Stimulated activated CD8-positive, alpha-beta memory T cell treated with anti-CD3 and anti-CD28 coated beads, Interleukin-4, amount 100 ng/mL, for 1 hour (primary cell): ENCODE measurements at places on chromosomes 5 and 9.

DNA sequence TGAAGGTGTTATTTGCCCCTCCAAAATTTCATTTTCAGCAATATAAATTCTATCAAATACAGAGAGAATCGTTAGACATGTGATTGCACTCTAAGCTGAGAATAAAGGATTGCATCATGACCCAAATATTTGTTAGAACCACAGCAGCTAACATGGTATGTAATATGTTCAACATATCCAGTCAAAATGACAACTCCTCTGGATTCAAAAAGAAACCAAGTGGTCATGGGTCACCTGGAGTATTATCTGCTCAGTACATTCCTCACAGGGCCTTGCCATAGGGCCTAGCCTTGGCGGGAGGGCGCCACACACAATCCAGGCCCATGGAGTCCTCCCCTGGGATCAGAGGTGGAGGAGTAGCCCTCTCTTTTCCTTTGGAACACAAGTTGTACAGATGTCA lies 179.2 kb downstream of the HSD17B3 start:
- DNase-seq: no peak

DNA sequence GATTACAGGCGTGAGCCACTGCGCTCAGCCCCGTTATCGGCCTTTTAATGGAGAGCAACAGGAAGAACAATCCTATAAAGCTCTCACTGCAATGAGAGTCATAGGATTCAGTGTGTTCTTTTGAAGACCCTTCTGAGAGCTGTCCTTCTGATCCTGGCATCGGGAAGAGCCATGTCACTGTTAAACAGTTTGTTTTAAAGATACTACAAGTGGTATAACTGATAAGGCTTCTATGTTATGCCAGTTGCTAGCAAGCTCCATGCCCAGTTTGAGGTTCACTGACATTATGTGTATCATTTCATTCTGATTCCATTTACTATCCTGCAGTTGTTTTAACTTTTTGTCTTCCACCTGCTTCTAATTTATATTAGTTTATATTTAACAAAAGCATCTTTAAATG lies 55.8 kb downstream of the GNAQ start:
- no peak for DNase-seq

DNA sequence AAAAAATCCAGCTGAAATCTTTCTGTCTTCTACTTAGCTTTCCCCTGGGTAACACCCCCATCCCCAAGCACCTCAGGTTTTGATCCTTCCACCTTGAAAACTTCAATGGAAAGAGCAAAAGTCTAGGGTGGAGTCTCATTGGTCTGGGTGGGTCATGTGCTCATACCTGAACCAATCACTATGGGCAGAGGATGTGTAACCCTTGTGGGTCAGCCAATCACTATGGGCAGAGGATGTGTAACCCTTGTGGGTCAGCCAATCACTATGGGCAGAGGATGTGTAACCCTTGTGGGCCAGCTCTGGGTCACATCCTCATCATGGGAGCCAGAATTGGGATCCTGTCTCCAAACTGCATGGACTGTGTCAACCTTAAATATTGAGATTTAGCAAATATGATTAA lies 18.5 kb downstream of the NAIF1 start:
- DNase-seq: no peak

DNA sequence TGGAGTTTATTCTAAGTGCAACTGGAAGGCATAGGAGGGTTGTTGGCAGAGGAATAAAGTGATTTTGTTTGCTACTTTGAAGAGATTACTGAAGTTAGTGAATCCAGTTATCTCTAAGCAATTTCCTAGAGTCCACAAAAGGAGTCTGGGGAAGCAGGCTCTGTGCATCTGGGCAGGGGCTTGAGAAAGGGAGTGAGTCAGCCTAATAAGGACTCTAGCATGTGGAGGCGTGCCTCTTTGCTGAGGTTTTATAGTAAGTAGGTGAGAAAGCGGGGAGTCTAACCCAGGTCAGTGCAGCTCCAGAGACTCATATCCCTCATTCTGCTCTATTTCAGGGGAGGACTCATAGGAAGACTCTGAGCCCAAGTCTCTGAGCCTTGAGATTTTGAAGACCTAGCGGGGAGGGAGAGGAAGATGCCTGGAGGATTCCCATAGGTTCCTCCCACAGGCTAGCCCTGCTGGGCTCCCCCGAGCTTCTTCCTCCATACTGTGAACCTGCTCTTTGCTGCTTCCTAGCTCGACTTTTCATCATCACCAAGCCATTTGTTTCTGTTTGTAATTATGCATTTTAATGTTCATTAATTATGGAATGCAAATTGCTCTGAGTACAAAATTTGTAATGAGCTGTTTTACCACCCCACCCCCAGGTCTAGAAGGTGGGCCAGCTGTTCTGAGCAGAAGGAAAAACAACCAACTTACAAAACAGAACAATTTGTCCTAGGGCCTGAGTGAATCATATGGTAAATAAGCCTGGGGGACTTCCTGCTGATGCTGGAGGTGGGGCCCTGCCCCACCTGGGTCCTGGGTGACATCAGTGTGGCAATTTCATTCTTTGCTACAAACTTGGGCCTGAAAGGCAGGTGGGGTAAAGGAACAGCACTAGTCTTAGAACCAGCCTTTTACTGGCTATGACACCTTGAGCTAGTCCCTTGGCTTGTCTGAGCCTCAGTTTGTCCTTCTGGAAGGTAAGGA lies 150.2 kb downstream of the TRIM32 start:
- DNase-seq: no peak

- no peak for DNase-seq
These were observed 32.8 kb upstream of the TNIP1 start for GRCh38 chr5:151113651-151114050.

- DNase-seq: no peak
These were observed 72.4 kb upstream of the FAM120A start for GRCh38 chr9:93379051-93379450.

DNA sequence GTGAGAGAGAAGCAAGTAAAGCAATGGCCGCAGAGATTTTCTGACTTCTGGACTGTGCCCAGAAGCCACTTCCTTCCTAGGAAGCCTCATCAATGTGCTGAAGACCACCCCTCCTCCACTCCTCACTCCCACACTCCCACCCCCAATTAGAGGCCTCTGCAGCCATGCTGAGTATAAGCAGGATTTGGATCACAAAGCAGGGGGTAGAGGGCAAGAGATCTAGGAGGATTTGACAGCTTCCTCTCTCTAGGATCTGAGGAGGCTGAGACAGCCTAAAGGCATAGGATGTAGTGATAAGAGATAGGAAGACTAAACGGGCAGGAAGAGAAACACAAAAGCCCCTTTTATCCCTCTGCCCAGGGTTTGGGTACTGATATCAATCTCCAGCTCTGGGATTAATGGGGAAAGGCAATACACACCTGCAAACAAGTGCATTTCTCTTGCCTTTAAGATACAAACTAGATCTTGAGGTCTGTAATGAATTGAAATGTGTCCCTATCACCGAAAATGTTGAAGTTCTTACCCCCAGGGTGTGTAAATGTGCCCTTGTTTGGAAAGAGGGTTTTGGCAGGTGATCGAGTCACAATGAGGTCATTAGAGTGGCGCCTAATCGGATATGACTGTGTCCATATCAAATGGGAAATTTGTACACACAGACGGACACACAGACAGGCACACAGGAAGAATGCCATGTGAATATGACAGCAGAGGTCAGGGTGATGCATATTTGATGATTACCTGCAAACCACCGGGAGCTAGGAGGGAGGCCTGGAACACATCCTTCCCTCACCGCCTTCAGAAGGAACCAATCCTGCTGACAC lies 28.5 kb downstream of the KCNV2 start:
- DNase-seq: no peak

DNA sequence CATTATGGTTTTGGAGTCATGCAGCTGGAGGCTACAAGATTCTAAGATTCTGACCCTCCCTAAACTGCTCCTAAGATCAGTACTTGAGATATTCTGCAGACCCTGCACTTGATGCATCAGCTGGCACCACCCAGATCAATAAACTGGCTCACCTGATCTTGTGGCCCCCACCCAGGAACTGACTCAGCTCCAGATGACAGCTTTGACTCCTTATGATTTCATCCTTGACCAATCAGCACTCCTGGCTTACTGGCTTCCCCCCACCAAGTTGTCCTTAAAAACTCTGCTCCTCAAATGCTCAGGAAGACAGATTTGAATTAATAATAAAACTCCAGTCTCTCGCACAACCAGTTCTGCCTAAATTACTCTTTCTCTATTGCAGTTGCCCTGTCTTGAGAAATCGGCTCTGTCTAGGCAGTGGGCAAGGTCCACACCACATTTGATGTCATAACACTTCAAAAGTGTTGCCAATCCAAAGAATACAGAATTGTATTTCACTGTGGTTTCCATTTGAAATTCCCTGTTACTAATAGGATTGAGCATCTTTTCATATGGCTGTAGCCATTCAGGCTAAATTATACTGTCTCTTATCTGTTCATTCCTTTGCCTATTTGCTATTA lies 14.8 kb upstream of the SLC30A5 start:
- DNase-seq: no peak

DNA sequence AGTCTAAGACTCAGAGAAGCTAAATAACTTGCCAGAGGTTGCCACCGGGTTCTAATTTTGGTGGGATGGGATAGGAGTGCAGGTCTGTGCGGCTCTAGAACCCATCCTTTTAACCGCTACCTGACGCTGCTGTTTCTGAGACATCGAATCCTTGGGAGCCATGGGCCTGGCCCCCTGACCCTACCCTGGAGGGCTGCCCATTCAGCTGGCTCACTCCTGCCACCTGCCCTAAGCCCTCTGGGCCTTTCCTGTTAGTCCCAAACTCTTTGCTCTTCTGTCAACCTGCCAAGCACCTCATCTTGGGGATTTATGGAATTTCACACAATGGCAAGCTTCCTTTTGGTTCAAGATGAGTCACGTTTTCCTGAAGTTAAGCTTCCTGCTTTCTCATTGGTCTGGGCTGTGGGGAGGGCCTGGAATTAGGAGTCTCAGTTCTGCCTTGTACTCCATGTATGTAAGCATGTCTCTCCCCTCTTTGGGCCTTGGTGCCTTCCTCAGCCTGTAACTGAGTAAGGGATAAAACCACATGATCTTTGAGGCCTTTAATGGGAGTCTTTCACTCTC lies 26.6 kb downstream of the ENHO start:
- DNase-seq: no peak

GRCh38 chr5:91101600-91102379 lies 281.3 kb downstream of the ARRDC3 start:
- DNase-seq: no peak

DNA sequence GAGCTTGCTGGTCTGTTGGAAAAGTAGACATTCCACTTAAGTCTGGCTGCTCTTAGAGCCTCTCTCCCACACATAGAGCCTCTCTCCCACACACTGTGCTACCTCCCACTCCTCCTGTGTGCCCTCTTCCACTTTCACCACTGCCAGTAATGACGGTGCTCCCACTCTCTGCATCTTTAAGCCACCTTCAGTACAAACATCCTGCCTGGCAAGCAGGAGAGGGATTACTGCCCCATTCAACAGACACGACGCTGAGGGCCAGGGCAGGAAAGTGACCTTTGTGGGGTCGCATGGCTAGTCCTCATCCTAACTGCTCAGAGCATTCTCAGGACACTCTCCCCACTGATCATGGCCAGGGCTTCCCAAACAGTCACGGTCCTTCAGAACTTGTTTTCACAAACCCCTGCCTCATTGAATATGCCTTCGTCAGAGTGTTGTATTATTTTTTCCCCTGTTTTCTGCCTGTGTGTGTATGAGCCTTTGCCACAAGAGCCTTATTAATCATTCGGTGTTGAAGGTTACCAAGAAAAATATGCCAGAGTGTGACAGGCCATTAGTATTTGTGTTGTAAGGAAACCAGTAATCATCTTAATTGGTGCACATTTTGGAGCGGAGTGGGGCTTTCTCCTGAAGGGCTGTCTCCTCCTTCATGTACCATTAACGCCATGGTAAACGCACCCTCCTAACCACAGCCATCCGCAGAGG lies 87.1 kb upstream of the SAP30L start:
- DNase-seq: no peak

DNA sequence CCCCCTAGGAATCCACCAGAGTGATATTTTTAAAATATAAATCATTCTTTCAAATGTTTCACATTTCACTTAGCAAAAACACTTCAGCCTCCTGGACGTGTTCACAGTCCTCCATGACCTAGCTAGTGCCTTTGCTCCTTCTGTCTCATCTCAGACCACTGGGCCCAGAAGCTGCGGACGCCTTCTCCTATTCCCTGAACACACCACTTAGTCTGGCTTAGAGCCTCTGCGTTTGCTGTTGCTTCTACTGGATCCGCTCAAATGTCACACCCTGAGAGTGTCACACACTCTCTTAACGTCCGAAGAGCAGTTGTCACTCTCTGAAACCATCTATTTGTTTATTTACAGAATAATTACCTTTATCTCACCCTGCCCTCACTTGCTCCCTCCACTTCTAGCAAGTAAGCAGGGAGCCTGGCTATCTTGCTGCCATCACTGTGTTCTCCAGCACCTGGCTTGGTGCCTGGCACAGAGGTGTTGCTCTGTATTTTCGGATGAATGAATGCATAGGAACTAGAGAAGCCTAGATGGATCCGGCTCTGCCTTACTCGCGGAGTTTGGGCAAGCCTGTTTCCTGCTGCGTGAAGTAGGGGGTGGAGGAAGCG lies 1.2 kb upstream of the GRK6 start:
- DNase-seq: no peak

DNA sequence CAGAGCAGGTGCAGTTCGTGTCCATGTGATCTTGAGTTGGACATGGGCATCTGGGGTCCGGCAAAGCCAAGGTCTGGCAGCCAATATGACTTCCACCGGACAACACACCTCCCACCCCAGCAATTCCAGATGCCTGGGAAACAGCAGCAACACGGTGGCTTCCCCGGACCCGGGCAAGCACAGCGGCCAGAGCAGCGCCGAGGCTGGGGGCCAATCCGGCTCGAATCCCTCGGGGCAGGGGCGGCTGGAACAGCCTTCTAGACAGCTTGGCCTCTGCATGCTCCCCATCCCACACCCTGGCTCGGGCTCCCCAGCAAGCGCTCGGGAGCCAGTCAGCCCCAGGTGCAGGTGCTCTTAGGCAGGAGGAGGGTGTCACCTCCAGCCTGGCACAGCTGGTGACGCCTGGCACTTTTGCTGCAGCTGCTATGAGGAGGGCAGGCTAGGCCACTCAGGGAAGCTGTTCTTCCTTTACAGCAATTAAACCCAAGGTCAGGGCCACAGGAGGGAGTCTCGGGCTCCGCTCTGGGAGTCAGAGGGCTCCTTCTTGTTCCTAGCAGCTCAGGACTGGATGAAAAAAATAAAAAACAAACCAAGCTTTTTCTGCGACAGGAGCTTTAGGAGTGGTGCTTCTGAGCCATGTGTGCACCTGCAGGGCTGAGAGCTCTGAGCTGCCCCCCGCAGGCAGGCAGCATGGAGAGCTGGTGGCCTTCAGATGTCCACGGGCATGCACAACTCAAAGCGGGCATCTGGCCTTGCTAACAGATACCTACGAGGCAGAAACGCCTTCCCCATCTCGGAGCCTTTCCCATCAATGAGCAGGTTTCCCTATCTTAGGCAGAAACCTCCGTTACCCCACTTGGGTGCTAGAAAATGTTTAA lies 28.2 kb downstream of the DBH start:
- no peak for DNase-seq

GRCh38 chr5:151717416-151717815 lies 30.7 kb upstream of the SPARC start:
- DNase-seq: no peak

- DNase-seq: no peak
These were observed 12.8 kb upstream of the MTAP start for GRCh38 chr9:21789541-21790037.

GRCh38 chr5:55432549-55432948 lies 102.2 kb downstream of the PLPP1 start:
- no peak for DNase-seq

- DNase-seq: no peak
These were observed 148.8 kb downstream of the MYO10 start for GRCh38 chr5:16787278-16787677.

- no peak for DNase-seq
These were observed 168.8 kb downstream of the PDE4D start for GRCh38 chr5:59724482-59725391.
